OCI-M1 (cell line): ENCODE measurements at places on chromosomes 2 and 18.

GRCh38 chr18:70419526-70419925 lies 130.7 kb downstream of the SOCS6 start:
- DNase-seq: peak; percentile 41

DNA sequence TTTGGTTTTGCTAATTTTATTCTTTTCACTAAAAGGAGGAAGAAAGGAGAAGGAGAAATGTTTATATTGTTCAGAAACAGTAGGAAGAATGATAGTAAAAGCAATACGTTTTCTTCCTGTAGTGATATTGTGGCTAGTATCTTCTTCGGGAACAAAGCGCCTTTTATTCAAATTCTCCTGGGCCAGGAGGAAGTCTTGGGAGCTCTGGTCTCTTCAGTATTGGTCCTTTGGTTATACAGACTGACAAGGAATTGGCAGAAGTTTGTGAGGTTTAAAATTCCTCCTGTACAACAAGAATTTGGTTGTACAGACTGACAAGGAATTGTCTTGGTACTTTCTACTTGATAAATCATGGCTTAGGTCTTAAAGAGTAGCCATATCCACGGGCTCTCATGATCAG lies 9.9 kb downstream of the GIGYF2 start:
- no peak for DNase-seq

- no peak for DNase-seq
Measured at GRCh38 chr2:177231270-177231669, 18.7 kb downstream of the HNRNPA3 start.

GRCh38 chr2:129061069-129061768 lies 742.6 kb upstream of the HS6ST1 start:
- DNase-seq: peak; percentile 90

- DNase-seq: no peak
Measured at GRCh38 chr18:70559446-70559845, 270.6 kb downstream of the SOCS6 start.

DNA sequence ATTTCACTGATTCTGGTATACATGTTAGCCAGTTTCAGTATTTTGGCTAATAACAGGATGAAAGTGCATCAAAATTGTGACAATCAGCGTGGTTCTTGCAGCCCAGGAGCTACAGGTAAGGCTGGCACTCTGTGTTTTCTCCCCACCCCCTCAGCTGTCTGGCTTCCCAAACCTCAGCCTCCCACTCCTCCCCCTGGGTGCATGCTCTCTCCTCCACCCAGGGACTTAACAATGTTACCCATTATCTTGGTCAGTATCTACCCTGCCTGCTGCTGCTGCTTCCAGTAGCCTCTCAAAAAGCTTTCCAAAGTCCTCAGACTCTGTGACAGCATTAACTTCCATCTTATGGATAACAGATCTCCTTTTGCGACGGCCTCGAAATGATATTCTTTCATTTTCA lies 41.0 kb downstream of the TRABD2A start:
- no peak for DNase-seq

- DNase-seq: no peak
Measured at GRCh38 chr2:57181315-57182038, 865.1 kb upstream of the VRK2 start.

- DNase-seq: no peak
Measured at GRCh38 chr2:233820774-233821105, 33.6 kb downstream of the HJURP start.

DNA sequence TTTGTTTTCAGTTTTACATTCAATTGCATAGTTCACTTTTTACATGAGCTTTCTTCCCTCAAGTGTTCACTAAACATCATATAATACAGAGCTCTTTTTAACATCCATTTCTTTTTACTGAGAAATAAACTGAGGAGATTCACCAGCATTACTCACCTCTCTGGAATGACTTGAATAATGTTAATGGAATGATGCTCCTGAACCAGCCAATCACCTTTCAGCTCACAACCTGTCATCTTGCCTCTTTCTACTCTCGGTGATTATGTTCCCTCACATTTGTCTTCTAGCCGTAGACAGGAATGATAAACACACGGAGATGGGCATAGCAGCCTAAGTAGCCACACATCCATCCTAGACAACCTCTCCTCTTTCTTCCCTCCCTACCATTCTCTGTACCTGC lies 301.7 kb downstream of the PAX3 start:
- DNase-seq: no peak

GRCh38 chr2:31428001-31428418 lies 13.5 kb upstream of the XDH start:
- no peak for DNase-seq

GRCh38 chr2:175304541-175304940 lies 123.0 kb upstream of the ATP5MC3 start:
- no peak for DNase-seq

DNA sequence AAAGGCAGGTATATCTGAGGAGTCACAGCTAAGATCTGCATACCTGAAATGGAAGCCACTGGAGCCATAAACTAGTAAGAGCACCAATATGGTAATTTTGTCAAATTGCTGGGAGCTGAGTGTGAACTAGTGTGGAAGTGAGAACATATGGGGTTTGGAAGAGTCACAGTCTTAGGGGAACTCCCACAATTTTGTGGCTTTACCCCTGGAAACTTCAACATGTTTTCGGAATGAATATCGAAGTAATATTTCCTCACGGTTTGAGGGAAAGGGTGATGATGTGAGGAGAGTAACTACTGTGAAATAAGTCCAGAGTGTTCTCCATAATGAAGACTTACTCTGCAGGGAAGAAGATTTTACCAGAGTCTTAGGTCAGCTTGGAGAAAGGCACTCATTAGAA lies 565.9 kb downstream of the RIT2 start:
- DNase-seq: no peak

DNA sequence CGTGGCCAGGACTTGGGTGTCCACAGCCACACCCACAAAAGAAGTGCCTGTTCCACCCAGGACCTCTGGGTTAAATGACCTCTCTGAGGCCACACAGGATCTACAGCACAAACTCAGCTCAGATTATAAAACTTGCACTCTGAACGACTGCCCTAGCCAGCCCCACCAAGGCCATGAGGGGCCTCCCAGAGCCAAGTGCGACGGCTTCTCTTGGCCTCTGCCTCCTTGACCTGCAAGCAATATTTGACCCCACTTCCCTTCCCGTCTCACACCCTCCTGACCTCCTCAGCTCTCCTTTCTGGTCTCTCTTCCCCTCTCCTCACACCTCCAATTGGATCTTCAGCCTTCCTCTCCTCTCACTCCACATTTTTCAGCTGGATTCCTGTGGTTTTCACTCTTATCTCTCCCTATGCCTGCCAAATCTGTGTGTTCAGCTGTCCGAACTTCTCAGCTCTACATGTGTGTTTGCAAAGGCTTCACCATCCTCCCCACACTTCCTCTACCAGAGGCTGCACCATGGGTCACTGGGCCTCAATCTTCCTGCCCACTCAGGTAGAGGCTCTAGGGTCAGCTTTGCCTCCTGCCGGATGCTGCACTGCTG lies 25.3 kb upstream of the STEAP3 start:
- DNase-seq: peak; percentile 4

DNA sequence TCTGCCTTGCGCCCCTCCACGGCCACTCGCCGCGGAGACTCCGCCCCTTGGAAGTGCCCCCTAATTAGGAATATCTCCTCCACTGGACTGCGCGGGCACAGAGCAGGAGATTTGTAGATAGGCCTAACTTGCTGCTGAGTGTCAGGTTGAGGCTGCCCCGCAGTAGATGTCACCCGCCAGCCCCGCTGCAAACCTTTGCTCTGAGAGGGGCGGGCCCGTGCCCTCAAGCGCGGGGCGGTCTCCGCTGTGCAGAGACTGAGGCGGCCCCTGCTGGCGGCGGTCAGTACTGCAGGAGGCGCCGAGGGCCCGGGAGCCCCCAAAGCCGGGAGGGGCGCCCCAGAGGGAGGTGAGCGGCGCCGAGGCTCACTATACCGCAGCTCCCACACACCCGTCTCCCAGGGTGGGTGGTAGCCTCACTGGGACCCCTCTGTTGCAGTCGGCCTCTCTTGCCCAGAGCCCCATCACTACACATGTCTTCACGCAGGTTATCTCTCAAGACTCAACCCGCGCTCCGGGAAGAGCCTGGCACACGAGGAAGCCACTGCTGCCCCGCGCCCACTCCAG lies 2.9 kb upstream of the NEURL3 start:
- DNase-seq: peak; percentile 71

DNA sequence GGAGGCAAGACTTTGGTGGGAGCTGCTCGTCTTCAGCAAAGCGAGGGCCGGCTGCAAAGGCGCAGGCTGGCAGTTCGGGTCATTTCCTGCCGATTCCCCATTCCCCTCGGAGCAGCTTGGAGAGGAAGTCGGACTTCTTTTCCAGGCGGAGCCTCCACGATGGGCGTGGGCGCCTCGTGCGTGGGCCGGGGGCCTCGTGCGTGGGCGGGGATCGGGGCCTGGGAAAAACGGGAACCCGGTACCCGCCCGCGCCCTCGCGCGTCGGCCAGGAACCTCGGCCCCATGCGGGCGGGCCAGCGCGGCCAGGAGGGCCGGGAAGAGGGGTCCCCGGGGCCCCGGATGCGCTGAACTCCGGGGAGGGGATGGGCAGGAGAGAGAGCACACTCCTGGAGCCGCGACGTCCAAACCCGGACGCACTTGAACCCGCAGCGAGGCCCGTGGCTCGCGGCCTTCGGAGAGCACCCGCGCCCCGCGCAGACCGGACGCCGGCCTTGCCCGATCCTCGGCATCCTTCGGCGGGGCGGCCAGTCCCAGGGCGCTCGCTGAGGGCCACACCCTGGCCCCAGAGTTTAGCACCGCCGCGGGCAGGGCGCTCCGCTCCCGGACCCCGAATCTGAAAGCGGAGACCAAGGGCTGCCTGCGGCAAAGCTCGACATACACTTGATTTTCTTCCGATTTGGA lies 368.4 kb downstream of the MTX2 start:
- no peak for DNase-seq

GRCh38 chr2:204591225-204591624 lies 46.0 kb downstream of the PARD3B start:
- no peak for DNase-seq

GRCh38 chr2:113211226-113212105 lies 37.7 kb downstream of the PSD4 start:
- DNase-seq: no peak

DNA sequence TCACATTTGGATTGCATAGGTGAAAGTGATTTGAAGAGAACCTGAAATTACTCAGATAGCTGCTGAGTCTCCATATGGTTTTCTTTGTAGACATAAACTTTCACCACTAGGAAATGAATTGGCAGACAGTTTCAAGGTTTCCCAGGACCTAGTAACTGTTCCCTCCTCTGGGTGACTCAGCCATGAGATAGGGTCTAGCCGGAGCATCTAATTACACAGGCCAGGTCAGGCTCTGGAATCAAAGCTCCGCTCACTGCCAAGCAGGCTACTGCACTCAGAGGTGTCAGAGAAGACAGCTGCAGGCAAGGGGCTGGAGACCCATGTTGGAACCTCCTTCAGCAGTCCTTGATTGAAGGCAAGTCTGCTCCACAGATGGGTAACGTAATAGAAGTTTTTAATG lies 429.2 kb downstream of the TNS1 start:
- no peak for DNase-seq

- no peak for DNase-seq
Measured at GRCh38 chr2:538646-539045, 138.6 kb downstream of the TMEM18 start.

DNA sequence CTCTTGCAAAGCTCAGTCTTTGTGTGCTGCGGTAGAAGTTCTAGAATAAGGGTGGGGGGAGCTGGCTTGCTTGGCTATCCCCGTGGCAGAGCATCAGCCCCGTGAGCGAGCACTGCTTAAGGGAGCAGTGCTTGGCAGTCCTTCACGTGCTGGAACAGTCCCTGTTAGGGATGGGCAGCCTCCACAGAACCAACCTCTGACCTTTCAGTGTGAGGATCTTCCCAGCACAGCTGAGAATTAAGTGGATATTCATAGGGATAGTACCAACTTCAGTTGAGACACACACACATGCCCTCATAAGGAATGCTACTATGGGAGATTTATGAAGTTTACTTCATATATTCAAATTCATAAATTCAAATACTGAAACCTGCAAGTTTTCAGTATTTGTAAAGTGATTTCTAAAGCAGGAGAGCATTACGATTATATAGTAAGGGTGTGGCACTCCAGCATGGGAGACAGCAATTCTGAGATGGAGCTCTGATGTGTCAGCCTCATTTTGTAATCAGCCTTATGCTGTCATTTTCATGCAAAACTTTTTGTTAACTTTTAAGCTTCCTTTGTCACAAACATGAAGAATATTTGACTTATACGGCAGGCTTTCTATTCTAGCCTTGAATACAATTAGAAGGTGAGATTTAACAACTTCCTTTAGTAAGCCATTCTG lies 39.5 kb downstream of the ATP9B start:
- DNase-seq: no peak
